ENCODE measurements at places on chromosomes 16 and 17. TPM values are rescaled to one million over a fixed set of nuclear protein-coding genes. Genes with fewer than 3 reads are reported as not detected.

- no peaks in the 10 kb centered on the region for H3K27me3 ChIP-seq
- H3K36me3 ChIP-seq = peaks cover 64% of the 10 kb centered on the region
- peak overlapping the region; percentile 85 for H3K27ac ChIP-seq
- peak; percentile 62 for DNase-seq
Observed at GRCh38 chr16:89300311-89300975, 82.9 kb downstream of the ZNF778 start.

DNA sequence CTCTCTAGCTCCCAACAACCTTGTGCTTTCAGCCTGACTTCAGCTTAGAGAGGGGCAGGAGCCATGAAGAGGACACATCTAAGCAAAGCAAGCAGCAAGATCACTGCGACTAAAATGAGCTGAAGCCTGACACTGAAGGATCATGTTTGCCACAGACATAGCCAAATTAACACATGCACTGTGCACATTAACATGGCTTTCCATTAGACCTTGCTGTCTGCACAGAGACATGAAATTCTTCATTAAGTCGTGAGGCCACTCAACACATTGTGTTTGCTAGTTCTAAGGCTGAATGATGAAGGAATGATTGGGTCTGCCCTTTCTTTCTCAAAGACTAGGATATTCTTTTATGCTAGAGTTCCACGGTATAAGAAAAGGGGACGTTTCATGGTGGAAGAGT is 558.3 kb upstream of the PSMD7 start:
- H3K36me3 ChIP-seq = no peaks in the 10 kb centered on the region
- DNase-seq = no peak
- H3K4me3 ChIP-seq = no peak overlapping the region
- peaks cover 25% of the 10 kb centered on the region for H3K4me1 ChIP-seq
- H3K27me3 ChIP-seq = peaks cover 8% of the 10 kb centered on the region

GRCh38 chr17:27888945-27889344 is 4.2 kb downstream of the LYRM9 start:
- peaks cover 5% of the 10 kb centered on the region for H3K4me1 ChIP-seq
- no peak for DNase-seq
- H3K27me3 ChIP-seq = no peaks in the 10 kb centered on the region
- H3K27ac ChIP-seq = no peak overlapping the region
- no peaks in the 10 kb centered on the region for H3K36me3 ChIP-seq

DNA sequence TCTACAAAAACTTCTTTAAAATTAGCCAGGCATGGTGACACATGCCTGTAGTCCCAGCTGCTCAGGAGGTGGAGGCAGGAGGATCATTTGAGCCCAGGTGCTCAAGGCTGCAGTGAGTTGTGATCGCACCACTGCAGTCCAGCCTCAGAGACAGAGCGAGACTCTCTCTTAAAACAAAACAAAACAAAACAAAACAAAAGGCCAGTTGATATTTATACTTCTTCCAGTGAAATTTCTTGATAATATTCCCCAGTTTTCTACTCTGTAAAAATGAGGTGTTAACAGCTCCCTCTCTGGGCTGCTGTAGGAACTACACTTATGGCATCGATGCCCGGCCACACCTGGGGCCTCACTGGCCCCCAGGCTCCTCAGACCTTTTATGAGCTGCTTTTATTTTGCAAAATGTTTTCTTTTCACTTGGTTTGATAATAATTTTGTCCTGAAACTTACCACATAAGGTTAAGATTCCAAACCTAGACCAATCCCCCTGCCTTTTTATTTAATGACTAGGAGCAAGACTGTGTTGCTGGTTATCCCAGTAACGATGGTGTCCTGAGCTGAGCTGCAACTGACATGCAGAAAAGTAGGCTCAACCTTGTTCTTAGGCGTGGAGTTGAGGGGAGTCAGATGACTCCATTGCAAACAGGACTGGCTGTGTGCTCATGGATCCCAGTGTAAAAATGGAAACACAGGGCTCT is 17.6 kb downstream of the MAPK8IP3 start:
- H3K27me3 ChIP-seq = no peaks in the 10 kb centered on the region
- DNase-seq = peak; percentile 62
- peaks cover 34% of the 10 kb centered on the region for H3K36me3 ChIP-seq
- no peak overlapping the region for H3K4me3 ChIP-seq

GRCh38 chr16:4702466-4702808 is 9.1 kb downstream of the NUDT16L1 start:
- H3K4me1 ChIP-seq = no peaks in the 10 kb centered on the region
- H3K4me3 ChIP-seq = no peak overlapping the region
- H3K27ac ChIP-seq = no peak overlapping the region
- peaks cover 71% of the 10 kb centered on the region for H3K36me3 ChIP-seq
- no peaks in the 10 kb centered on the region for H3K27me3 ChIP-seq

GRCh38 chr17:3980381-3981014 is 16.3 kb upstream of the ATP2A3 start:
- H3K27me3 ChIP-seq = no peaks in the 10 kb centered on the region
- no peaks in the 10 kb centered on the region for H3K36me3 ChIP-seq
- no peak overlapping the region for H3K4me3 ChIP-seq
- H3K4me1 ChIP-seq = peaks cover 6% of the 10 kb centered on the region

GRCh38 chr17:1997927-1998742 is 27.0 kb downstream of the RTN4RL1 start:
- no peak for DNase-seq
- peaks cover 4% of the 10 kb centered on the region for H3K36me3 ChIP-seq
- H3K4me1 ChIP-seq = peaks cover 21% of the 10 kb centered on the region
- H3K27ac ChIP-seq = no peak overlapping the region

Gene HSPB9
- not detected for total RNA-seq

Gene PLLP
- total RNA-seq = 6.1 TPM

Measured in MCF 10A (cell line).